ENCODE measurements at places on chromosomes 11 and 22.
A peak's percentile ranks its signal among the peaks of the same experiment; 100 is the strongest.

DNA sequence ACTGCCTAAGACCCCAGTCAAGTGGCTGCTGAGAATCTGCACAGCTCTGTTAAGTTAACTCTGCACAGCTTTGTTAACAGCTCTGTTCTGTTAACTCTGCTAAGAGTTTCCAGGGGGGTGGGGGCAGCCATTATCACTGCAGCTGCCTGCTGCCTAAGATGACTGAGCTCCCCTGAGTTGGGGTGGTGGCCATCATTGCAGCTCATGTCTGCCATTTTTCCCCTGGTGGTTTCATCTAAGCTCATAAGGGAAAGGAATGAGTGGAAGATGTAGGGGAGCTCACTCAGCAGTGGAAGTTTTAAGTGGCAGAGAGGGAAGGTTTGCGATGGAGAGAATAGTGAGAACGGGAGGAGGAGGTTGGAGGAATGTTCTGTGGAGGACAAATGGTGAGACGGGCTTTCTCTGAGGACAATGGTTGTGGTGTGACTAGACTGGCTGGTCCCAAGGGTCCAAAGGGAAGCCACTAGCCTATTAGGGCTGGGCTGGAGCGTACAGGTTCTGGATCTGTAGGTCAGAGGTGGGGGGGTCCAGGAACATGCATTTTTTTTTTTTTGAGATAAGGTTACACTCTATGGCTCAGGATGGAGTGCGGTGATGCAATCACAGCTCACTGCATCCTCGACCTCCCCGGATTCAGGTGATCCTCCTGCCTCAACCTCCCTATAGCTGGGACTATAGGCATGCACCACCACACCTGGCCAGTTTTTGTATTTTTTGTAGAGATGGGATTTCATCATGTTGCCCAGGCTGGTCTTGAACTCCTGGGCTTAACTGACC lies 13.5 kb upstream of the PLET1 start:
- DNase-seq, result no peak

DNA sequence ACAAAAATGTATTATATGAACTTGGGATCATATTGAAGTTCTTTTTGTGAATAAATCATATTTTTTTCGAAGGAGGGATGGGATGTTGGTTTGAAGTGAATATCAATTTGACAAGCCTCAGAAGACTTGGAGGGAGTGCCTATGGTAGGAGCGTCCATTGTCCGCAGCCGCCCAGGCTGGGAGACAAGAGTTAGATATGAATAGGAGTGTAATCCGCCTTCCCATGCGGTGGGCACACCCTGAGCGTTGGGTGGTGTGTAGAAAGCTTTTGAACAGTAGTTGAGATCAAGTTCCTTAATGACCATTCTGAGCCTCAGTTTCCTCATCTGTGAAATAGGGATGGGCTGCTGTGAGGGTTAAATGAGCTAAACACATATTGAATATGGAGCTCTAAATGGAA lies 7.0 kb downstream of the CD82 start:
- no peak for DNase-seq

DNA sequence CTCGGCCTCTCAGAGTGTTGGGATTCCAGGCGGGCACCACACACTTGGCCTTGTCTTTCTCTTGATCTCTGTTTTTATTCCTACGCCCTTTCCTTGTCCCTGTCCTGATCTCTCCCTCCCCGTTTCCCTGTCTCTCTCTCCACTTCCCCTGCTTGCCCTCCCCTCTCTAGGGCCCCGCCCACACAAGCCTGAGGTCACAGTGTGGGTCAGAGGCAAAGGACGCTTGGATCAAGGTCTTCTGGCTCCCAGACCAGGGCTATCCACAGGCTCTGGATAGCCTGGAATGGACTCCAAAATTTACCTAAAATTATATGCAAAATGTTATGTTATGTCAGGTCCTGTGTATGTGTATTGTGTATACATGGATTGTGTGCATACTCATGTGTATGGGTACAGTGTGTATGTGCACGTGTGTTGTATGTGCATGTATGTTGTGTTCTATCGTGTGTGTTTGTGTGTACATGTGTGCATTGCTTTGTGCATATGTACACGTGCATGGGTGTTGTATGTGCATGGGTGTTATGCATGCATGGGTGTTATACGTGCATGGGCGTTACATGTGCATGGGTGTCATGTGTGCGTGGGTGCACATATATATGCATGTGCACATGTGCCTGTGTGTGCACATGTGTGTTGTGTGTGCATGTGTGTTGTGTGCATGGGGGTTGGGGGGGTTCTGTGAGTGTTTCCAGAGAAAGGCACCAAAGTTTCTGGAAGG lies 38.3 kb downstream of the TP53I11 start:
- DNase-seq, result no peak

GRCh38 chr11:46243796-46244109 lies 33.7 kb upstream of the CREB3L1 start:
- no peak for DNase-seq

- DNase-seq, result no peak
Observed at GRCh38 chr11:2395856-2396255, 4.7 kb upstream of the TSSC4 start.

DNA sequence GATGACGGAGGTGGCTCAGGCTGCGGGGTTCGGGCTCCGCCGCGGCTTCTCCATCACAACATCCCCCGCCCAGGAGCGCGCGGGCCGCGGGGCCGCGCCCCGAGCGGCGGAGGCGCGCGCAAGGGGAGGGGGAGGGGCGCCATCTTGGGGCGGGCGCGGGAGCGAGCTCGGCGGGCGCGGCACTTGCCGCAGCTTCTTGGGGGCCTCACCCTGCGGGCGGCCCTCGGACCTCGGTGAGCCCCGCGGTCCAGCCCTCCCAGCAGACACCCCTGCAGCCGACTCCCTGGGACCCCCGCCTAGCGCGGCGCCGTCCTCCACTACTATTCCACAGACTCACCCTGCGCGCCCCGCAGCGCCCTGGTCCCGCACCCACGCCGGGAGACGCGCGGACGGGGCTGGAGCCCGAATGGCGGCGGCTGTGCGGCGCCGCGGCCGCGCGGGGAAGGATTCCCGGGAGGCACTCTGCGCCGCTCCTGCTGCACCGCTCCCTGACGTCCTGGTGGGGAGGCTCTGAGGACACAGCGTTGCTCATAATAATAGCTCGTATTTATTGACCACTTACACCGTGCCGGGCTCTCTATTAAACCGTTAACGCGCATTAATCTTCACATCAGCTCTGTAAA lies at the start of gene APBB1:
APBB1 (minus strand) TSS at position 86 of the 623 bp plus-strand sequence. CDS start 7,747 bp downstream, outside the sequence.
- peak; percentile 82 for DNase-seq

GRCh38 chr11:109512680-109513079 lies 90.7 kb downstream of the C11orf87 start:
- no peak for DNase-seq

DNA sequence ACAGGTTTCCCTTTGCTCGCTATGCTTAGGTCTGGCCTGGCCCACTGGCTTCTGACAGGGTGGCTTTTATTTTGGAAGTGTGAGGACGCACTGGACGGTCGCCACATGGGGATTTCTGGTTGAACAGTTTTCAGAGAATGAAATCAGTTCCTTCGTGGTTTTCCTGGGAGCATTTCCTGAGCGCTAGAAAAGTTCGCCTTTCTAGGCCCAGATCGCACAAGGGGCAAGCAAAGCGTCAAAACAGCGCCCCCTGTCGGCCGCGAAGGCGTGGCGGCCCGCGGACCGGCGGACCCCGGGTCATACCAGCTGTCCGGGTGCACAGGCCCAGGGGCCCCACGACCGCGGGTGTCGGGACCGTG lies 12.7 kb upstream of the CYP2R1 start:
- peak; percentile 85 for DNase-seq

- DNase-seq, result no peak
Observed at GRCh38 chr11:101863361-101863760, 51.4 kb upstream of the CEP126 start.

DNA sequence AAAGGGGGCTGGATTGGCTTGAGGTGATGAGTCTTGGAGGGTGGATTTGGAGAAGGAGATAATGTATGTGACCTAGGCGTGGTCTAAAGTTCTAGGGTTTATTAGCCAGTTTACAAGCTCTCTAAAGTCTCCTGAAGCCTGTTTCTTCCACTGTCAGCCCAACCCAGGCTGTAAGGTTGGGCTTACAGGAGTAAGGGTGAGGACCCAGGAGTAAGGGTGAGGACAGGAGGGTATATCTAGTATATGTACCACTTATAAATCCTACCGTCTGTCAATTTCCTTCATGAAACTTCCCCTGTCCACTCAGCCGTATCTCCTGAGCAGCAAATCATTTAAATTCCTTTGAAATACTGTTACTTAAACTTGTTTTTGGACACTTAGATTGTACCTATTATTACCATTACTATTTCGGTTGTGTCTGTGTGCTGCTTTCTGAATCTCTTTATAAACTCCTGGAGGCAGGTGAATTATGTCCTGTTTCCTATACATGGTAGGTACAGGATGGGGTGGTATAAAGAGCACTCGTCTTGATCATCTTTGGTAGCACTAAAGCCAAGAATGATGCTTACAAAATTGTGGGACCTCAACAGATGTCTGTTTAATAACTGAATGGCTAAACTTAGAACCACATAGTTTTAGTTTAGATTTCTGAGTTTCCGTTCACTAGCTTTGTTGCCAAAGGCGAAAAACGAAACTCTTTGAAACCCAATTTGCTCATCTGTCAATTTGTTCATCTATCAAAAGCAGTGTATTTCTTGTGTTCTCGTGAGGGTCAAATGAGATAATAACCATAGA lies 192.0 kb downstream of the GRIK4 start:
- no peak for DNase-seq

DNA sequence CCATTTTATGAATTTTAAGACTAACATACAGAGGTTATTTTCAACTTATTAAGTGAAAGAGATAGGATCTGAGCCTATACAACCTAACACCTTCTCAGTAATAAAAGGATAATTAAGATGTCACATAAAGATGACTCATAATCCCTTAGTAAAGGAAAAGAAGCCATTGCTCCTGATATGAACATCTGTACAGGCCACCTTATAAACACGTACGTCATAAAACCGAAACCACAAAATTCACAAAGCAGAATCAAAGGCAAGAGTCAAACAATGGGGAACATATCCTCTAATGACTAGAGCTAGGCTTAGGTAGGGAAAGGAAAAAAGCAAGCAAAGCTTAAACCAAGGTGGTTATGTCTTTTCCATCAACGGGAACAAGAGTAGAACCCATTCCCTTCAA lies 103.5 kb downstream of the KCNA4 start:
- no peak for DNase-seq

DNA sequence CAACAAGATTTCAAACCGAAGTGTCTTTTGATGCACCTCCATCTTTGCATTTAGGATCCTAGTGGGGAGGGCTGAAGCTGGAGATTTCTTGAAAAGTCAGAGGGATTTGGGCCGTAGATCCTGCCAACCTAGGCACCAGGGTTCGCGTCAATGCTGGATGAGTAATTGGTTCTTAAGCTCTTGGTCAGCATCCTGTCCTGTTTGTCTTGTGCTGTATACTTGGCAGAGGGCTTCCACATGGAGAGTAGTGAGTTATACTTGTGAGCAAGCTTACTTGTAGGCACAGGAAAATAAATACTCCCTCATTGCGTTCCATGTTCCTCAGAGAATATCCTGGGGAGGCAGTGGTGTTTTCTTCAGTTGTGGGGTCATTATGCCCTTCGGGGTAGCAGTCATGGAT lies 12.6 kb downstream of the INSC start:
- DNase-seq, result no peak

All from CD4-positive, alpha-beta T cell treated with Interferon alpha-2 for 1 hour (primary cell).